Astrocyte (in vitro differentiated cells and primary cell): ENCODE measurements at places on chromosomes 7 and 10.

GRCh38 chr10:91705948-91706670, 73.2 kb upstream of the PPP1R3C start:
- DNase-seq = no peak

DNA sequence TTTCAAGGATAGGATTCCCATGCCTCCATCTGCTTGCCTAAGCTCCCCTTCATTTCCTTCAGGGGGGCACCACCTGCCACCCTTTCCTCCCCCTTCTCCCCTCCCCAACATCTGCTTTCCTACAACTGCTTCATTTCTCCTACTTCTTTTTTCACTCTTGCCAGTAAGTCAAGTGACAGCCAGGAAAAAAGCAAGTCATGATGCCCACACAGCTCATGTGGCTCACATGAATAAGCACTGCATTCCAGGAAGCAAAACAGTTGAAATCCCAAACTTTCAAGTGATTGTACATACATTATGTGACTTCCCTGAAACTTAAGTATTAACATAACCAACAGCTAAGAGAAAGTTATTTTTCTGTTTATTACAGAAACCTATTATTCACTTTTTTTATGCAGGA, 78.6 kb downstream of the TNS3 start:
- DNase-seq = peak; percentile 70

DNA sequence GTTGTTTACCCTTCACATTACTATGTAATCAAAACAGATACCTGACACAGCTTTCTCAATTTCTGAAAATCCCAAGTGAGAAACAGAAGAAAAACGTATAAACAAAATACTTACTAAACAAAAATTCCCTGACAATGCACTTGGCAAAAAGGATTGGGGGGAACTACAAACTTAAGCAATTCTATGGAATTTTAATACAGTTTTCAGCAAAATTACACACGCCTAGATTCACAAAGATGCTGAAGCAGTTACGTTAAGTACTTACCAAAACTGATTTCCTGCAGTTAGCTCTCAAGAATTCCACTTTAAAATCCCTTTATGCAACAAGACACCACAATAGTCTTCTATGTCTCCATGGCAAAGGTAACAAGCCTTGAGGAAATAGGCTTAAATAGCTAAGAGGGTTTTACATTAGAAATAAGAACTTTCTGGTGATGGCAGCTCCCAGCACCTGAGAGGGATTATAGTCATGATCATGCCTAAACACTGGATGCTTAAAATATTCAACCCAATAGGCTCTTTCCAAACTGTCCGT, 10.8 kb downstream of the TOMM7 start:
- DNase-seq = no peak

DNA sequence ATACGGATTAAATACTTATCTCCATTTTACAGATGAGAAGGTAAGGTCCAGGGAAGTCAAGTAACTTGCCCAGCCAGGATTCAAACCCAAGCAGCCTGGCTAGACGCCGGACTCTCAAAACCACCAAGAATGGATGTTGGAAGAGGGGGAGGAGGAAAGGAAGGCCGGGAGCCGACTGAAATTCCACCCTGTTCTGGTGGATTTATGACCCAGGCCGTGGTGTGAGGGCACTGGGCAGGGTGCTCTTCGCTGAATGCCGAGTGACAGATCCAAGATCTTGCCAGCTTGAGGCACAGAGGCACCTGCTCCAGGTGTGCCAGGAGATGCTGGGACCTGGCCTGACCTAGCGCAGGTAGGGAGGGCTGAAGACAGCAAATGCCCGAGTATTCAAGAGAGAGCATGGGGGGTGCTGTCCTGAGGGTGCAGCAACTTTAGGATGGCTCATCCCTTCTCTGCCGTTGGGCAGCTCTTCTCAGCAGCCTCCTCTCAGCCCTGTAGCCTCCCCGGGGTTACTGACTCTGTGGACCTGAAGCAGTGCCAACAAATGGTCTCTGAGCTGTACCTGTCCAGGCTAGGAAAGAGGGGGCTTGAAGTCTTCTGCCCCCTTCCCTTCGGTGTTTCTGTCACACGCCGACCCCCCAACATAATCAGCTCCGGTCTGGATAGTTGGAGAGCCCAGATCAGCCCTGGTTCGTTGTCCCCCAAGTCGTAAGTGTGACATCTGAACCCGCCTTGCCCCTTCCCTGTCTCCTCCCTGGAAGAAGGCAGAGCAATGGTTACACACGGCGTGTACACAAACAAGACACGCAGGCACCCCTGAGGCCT, 713 bp downstream of the LOXL4 start:
- DNase-seq = no peak

GRCh38 chr7:151680810-151681209, 161.1 kb upstream of the RHEB start:
- no peak for DNase-seq

DNA sequence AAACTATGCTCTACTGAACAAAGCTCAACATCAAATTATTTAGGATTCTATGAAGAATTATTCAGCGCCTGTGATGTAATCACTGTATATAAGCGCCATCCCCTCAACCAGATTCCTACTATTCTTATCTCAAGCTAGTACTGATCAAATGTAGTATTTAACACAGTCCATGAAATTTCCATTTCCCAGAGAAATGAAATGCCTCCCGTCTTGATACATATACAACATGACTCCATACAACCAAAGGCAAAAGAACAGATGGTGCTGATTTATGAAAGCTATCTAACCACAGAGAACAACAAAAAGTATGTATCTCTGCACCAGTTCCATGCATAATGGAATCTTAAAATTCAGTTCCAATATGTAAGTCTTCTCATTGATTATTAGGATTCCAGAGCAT, 406.1 kb downstream of the PARD3 start:
- no peak for DNase-seq

GRCh38 chr10:97590082-97590747, 694 bp downstream of the C10orf62 start:
- DNase-seq = no peak

DNA sequence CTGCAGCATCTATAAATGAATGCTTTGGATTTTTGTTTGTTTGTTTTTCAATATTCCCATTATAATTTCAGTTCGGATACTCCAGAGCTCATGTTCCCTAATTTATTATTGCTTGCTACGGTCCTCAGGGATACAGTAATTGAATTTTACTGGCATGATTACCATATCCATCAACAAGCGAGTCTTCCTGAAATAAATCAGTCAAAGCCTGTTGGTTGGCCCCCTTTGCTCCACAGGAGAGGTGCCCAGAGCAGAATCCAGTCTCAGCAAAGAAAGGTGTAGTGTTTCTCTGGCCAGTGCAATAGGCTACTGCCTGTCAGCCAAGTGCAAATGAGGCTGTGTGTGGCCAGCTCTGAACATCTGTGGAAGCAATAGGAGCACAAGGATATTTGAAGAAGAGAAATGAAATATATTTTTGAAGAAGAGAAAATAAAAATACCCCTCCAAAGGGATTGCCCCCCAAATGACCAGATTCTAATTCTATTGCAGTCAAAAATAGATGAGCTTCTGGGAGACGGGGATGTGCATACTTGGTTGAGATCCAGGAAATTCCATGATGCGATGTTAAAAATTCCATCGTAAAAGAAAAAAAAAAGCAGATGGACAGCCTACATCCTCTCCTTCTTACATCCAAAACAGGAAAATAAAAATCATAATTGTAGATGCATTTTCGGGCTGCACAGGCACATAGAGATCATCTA, 18.1 kb downstream of the TRIL start:
- no peak for DNase-seq
